Natural killer cell treated with Interleukin-12 subunit alpha and Interleukin-12 subunit beta and Interleukin-15 and Interleukin-18, amount 100 ng/mL, for 72 hours (primary cell): ENCODE measurements at places on chromosomes 12 and 14.

- DNase-seq: no peak
Measured at GRCh38 chr14:64951724-64952123, 9.2 kb upstream of the GPX2 start.

- no peak for DNase-seq
Measured at GRCh38 chr14:103118663-103119404, 4.4 kb upstream of the TNFAIP2 start.

DNA sequence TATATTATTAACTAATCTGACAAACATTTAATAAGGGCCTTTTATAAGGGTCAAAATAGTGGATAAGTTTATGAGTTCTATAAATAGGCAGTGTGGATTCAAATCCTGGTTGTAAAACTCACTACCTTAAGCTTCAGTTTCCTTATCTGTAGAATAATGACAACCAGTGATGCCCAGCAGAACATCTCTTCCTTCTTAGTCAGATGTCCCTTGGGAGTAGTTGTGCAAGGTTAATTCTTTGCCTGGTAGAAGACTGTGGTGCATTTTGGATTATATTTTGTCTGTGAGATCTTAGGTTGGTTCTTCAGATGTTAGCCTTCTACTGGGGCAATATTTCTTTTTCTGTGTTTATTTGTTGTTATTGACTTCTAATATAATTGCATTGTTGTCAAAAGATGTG, 59.5 kb downstream of the ARID2 start:
- DNase-seq: no peak

GRCh38 chr12:26239852-26240815, 44.8 kb downstream of the SSPN start:
- no peak for DNase-seq

DNA sequence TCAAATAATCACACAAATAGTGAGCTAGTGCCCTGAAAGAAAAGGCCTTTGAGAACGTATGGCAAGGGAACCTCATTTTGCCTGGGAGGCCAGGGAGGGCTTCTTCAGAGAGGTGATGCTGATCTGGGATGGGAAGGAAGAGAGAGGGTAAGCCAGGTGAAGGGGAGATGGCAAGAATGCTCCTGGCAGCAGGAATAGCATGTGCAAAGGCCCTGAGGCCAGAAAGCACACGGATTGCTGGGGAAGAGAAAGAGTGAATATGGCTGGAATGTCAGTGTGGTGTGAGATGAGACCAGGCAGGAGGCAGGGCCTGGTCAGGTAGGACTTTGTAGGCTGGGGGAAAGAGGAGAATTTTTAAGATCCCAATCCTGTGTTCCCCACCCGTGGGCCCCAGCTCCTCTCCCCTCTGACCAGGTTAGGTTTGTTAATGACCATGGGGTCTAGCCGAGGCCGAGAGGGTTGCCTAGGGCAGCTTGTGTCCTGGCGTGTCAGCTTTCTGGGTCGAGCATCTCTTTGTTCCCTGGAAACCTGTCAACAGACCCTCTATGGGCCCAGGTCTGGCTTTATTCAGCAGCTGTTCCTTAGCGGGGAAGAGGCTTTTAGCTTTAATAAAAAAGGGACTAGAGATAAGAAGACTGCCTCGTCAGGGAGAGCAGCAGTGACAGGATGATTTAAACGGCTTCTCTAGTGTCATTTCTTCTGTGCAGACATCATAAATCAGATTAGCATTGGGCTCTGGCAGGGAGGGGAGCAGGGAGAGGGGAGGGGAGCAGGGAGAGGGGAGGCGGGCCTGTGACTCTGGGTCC, 123.4 kb downstream of the ADCK1 start:
- DNase-seq: no peak

DNA sequence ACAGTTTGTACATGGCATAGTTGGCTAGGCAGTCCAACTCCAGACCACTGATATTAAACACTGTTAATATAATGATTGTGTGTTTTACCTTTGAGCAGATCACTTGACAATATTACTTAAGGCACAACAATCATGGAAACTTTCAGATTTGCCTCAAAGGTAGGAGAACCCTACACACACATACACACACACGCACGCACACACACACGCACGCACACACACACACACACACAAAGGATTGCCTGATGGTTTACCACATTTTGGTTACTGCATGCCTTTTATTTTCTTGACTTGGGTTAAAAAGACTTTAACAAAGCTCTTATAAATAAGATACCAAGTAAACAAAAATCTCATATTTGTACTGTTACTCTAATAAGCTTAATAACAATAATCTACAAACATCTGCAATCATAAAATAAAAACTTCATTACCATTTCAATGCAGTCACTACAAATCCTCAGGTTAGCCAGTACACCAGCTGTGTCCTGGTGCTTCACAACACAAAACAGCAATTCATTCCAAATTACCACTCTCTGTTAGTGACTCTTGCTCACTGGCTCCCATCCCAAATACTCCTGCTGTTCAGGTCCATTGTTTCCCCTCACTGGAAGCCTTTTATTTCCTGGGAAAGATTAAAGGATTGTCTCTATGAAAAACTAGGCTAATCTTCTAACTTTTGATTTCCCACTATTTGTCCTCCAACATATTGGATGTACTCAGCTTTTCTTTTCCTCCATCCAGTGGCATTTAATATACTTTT, 175.2 kb upstream of the ATP2B1 start:
- DNase-seq: no peak

DNA sequence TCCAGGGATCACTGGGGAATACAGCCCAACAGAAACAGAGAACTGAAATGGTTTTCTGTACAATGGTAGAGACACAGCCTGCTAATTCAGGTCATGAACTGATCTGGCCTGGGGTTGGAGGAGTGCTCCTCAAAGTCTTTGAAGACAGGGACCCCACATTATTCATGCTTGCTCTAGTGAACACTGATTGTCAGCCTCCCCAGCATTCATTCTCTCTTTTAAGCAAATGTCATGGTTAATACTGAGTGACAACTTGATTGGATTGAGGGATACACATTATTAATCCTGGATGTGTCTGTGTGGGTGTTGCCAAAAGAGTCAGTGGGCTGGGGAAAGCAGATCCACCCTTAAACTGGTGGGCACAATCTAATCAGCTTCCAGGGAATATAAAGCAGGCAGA, 288.4 kb upstream of the NOS1 start:
- DNase-seq: no peak

- no peak for DNase-seq
Measured at GRCh38 chr12:107167756-107168155, 74.4 kb upstream of the CRY1 start.

- no peak for DNase-seq
Measured at GRCh38 chr14:65686761-65687160, 274.2 kb downstream of the FUT8 start.

- DNase-seq: no peak
Measured at GRCh38 chr12:90905691-90906370, 49.1 kb downstream of the CCER1 start.

GRCh38 chr12:75655315-75655806, 144.0 kb upstream of the KRR1 start:
- DNase-seq: no peak

- no peak for DNase-seq
Measured at GRCh38 chr12:99736760-99737269, 89.3 kb downstream of the GARIN6 start.

GRCh38 chr12:20656600-20656999, 38.5 kb upstream of the SLCO1C1 start:
- DNase-seq: no peak

GRCh38 chr14:103551338-103551762, 11.1 kb downstream of the BAG5 start:
- no peak for DNase-seq

DNA sequence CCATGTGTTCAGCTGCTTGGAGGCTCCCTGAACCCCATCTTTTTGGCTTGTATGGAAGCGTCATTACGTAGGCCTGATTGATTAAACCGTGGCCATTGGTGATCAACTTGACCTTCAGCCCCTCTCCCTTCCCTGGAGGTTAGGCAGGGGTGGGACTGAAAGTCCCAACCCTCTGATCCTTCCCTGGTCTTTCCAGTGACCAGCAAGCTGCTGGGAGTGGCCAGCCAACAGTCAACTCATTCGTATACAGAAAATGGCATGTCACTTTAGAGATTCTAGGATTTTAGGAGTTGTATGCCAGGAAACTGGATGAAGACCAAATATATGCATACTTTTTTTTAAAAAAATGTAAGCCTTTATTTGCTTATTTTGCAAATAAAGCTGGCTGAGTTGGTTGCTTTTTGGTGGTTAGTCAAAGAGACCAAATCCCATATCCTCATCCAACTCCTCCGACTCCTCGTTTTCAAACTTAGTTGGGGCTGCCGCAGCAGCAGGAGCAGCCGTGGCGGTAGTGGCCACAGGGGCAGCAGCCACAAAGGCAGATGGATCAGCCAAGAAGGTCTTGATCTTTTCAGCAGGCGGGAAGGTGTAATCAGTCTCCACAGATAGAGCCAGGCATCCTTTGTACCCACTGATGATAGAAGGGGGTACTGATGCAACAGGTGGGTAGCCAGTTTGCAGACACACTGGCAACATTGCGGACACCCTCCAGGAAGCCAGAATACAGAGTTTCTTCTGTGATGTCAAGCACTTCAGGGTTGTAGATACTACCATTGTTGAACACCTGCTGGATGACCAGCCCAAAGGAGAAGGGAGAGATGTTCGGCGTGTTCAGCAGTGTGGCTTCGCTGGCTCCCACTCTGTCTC, 16.6 kb downstream of the NFKBIA start:
- peak; percentile 45 for DNase-seq

GRCh38 chr14:50844391-50844790, 13.4 kb upstream of the NIN start:
- no peak for DNase-seq

DNA sequence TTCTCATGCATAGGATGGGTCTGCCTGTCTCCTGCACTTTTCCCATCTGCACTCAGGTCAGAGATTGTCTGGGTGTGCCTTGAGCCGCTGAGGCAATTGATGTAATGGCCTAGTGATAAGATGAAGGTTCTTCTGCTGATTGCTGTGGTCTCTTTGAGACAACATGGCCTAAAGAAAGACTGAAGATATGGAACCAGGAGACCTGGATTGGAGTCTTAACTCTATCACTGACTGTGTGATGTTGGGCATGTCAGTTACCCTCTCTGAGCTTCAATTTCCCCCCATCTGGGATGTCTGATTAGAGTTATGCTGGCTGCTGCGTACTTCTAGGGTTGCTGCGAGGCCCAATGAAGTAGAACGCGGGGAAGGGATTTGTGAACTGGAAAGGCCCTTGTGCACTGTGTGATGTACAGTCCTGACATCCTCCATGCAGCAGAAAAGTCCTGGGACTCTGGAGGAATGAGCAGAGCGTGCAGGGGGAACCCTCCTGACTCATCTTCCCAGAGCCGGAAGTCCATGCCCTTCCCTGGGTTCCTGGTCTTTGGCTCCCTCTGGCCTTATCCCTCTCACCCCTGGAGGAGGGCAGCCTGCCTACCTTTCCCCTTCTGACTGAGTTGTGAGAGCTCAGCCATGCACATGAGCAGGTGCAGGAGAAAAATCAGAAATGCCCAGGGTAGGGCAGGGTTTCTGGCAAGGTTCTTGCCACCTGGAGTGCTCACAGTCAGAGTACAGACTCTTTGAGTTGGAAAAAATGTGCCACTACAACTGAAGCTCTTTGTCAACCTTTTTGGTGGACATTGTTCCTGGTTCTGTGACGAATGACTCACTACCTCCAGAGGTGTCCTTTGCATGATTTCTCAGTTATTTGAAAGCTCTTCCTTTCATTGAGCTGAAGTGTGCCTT, 21.1 kb downstream of the PLEKHD1 start:
- DNase-seq: no peak

DNA sequence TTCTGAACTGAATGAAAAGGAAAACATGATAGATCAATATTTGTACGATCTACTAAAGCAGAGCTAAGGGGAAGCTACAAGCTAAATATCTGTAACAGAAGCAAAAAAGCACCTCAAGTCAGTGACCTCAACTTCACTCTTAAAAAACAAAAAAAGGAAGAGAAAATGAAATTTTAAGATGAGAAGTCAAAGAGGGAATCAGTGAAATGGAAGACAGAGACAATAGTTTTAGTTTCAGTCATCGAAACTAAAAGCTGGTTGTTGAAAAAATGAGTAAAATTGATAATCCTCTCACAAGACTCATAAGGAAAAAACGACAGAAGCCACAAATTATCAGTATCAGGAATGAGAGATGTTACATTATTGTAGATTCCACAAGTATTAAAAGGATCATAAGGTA, 11.9 kb upstream of the SLC2A13 start:
- no peak for DNase-seq

DNA sequence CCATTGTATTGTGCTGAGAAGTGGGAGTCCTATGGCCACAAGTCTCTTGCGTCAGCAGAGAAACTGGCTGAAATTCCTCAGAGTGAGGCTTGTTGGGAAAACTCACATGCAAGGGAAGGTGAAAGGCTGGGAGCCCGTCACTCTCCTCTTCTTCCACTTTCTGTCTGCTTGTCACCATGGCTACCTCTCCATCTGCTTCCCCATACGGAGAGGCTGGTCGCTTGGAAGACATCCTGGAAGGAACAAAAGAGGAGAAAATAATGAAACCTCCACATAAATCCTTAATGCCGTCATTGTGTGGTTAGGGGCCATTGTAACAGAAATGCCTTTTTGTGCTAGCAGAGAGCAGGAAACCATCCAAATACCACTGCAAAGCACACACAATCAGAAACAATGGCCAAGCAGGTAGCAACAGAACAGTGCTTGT, 53.7 kb downstream of the SOX5 start:
- no peak for DNase-seq

- no peak for DNase-seq
Measured at GRCh38 chr12:55700255-55701018, 7.3 kb downstream of the ITGA7 start.

DNA sequence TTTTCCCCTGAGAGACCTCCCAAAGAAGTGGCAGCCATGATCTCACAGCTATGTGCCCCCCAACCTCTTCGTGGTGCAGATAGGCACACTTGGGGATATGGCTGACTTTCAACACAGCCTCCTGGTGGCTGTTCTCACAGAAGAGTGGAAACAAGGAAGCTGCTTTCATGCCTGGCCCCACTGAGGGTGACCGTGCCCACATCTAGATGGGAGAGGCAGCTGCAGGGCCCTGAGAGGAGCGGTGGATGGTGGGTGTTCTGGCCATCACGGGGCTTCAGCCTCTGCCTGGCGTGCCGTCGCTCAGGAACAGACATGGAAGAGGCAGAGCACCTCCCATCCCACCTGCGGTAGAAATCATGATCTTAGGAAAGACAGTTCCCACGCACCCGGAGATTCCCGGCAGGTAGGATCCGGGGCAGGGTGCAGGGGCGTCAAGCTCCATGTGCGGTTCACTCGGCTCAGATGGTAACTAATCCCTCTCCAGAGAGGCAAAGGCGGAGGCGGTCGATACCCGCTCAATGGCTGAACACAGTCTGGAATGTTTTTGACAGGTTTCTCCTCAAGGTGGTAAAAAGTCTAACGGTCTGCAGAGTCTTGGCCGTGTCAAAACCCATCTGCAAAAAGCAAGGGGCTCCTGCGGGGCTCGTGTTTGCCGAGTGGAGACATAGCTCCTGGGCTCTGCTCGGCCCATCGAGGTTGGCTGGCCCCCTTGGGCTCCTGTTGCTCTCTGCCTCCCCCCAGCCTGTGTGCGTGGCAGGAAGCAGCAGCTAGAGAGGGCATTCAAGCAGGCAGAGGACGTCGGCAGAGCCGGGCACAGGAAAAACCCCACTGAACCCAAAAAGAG, 225.2 kb upstream of the RTL1 start:
- no peak for DNase-seq
